Spleen (tissue), 13 donors: ENCODE measurements at places on chromosomes 4 and X. TPM values are rescaled to one million over a fixed set of nuclear protein-coding genes. Genes with fewer than 3 reads are reported as not detected.

DNA sequence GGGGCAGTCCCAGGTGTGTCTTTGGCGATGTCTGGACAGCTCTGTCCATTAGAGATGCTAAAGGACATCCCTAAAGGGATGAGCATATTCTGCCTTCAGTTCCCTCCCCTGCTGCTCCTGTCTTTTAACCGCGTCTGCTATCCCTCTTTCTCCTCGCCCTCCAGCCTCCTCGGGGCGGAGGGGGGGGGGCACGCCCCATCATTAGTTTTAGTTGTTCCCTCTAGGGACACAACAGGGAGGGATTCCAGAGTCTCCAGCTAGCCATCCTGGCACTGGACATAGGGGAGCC lies 1.1 kb downstream of the MSL3 start:
- DNase-seq, result peak; percentile 88

DNA sequence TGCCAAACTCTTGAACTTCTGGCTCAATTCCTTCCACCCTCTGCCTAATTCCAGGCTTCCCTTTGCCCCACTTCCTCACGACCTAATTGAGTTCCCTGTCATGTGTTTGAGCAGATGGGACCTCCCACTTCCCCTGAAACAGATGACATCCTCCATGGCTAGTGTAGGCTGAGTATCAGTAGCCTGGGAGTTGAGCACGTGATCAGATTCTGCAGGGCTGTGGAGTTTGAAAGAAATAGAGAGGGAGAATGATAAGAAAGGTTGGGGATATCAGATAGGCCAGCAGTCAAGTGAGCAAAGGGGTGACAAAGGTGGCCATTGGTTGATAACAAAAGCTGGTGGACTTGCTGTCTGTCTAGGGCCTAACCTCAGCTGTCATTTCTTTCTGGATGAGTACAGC lies 18.8 kb upstream of the NWD2 start:
- no peak for DNase-seq

DNA sequence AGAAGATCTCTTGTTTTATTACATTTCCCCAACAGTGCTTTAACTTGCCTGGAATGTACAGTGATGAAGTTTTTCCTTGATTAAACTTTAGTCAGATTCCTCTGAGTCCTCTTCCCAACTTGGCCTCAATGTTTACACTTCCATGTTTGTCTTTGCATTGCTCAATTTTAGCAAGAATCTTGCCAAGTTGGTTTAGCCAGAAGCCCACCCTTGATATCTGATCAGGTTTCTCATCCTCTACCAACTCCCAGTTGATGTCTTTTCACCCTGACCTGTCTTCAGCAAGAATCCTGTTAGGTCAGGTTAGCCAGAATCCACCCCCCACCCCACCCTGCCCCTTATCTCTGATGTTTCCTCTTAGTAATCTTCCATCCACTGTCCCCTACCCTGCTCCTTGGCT lies 120.9 kb downstream of the MBNL3 start:
- DNase-seq, result no peak

GRCh38 chrX:132948648-132949260 lies 9.7 kb downstream of the HS6ST2 start:
- DNase-seq, result no peak

DNA sequence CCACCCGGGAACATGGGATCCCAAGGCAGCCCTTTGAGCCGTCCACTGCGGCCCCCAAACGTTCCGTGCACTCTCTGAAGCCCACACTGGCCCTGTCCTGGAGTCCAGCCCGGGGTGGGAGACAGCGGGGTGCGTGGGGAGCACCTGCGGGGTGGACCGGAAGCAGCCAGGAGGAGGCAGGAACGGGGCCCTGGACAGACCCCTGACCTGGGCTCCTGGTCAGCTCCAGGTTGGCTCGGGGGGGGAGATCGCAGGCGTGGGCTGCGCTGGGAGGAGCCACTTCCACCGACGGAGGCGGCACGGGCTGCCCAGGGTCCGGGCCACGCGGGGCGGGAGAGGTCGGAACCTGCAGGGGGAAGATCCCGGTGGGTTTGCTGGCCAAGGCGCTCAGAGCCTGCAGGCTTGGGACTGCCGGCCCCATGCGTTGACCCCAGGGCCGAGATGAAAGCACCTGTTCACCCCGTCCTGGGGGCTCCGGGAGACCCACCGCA lies 5.7 kb upstream of the PLCXD1 start:
- peak; percentile 82 for DNase-seq

DNA sequence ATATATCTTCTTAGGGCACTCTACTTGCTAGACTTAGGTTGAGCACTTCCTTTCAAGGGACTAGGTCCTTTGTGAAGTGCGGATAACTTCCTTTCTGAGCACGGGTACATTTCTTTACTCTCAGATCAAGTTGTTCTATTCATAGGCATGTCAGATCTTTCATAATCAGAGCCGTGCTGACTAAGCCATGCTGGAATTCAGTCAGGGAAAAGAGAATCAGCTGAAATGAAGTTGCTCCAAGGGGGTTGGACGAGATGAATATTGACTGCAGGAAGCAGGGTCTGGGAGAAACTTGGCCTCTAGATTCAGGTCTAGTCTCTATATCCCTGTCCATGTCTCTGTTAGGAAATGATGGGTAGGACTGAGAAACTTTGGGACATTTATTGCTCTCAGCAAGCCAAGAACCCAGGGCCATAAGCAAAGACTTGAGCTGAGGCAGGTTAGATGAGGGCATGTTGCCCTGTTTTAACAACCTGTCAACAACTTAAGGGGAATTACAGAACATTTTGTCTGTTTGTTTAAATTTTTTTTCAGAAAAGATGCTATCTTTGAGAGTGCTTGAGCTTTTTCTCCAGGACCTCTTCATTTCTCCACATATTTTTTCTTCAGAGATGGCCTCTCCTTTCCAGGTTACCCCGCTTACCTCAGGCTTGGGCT lies 28.3 kb downstream of the AREG start:
- no peak for DNase-seq

GRCh38 chrX:19863857-19864223 lies 23.6 kb downstream of the SH3KBP1 start:
- no peak for DNase-seq

- DNase-seq, result no peak
Observed at GRCh38 chr4:149961876-149962597, 116.2 kb upstream of the DCLK2 start.

The SPANXN4 gene
- total RNA-seq, result not detected

The TAPT1 gene
- 52.1 TPM for total RNA-seq
